ENCODE measurements at places on chromosomes 3 and 15.

DNA sequence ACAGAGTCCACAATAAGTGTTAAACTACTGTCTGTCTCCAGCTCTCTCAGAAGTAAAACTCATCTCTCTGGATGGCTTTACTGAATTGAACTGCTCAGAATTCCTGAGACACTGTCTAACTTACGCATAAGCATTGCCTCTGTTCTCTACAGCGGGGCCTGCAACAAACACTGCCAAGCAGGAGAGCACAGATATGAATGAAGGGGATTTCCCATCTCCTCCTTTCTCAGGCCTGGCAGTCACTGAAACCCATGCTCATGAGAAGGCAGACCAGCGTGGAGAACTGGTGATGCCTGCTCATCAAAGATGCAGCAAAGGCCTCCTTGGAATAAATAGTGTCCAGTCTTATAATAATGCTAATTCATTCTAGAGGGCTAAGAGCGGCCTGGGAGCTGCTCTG lies 10.3 kb downstream of the RASGRP1 start:
- DNase-seq = no peak

DNA sequence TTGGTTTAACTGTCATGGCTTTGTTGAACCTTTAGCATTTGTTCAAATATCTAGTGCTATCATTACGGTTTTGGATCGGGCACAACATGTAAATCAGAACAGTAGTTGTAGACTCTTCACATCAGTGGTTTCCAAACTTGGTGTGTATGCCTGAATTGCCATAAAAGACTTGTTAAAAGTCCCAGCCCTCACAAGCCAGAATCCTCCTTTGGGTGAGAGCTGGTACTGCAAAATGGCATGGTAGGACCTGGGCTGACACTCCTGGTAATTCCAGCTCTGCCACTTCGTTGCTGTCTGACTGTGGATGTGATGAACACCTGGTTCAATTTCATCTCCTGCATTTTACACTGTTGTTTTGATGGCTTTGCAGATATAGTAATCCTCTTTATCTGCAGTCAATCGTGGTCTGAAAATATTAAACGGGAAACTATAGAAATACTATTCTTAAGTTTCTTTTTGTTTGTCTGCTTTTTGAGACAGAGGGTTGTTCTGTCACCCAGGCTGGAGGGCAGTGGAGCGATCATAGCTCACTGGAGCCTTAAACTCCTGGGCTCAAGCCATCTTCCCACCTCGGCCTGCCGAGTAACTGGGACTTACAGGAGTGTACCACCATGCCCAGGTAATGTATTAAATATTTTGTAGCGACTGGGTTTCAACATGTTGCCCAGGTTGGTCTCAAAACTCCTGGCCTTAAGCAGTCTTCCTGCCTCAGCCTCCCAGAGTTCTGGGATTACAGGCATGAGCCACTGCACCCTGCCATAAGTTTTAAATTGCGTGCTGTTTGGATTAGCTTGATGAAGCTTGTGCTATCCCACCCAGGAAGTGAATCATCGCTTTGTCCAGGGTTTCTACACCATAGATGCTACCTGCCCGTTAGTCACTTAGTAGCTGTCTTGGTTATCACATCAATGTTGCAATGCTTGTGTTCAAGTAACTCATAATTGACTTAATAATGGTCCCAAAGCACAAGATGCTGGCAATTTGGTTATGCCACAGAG lies 61.6 kb downstream of the RAB7A start:
- no peak for DNase-seq

- DNase-seq = no peak
Observed at GRCh38 chr3:62151591-62151990, 221.8 kb downstream of the FEZF2 start.

DNA sequence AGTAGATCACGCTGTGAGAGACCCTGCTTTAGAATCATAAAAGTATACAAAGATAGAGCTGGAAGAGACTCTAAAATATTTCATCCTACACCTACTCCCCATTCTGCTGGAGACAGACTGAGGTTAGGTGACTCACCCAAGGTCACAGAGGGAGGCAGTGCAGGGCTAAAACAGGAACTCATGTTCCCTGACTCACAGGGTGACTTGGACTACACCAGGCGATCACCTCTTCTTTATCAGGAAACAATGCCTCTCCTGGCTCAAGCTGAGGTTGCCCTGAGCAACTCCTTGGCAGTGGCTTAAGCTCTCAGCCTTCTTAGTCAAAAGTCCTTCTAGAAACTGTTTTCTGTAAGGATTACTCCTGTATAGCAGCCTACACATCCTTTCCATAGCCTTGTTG lies 26.4 kb upstream of the TNFAIP8L3 start:
- DNase-seq = no peak

GRCh38 chr15:87758794-87759418 lies 497.6 kb downstream of the NTRK3 start:
- no peak for DNase-seq

DNA sequence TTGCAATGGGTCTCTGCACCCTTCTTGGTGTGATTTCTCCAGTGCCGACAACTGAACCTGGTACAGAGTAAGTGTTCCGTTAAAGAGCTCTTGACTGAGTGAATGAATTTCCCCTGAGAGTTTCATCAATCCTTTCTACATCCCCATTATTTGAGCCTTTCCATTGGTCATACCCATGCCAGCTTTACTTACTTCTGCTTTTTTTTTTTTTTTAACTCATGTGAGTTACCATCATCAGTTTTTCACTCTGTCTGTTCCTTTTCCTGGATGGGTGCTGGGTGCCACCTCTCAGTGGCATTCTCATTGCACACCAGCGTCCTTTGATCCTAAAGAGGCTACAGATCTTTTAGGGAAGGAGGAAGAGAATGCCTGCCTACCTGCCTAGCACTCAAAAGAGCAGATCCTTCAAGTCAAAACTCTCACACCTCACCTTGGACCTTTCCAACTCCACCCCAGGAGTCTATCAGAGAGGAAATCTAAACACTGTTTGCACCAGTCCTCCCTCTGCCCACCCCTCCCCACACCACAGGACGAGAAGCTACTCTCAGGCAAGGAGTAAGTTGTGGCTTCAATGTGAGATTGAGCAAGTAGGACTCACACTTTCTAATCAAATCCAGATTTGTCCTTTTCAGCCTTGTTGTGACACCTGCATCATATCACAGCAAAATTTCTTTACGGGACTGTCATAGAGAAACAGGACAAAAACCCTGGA lies 13.1 kb upstream of the USP3 start:
- DNase-seq = no peak

- no peak for DNase-seq
Observed at GRCh38 chr3:104368760-104369159, 997.9 kb upstream of the ALCAM start.

- no peak for DNase-seq
Observed at GRCh38 chr3:87488765-87489164, 212.4 kb upstream of the POU1F1 start.

GRCh38 chr3:113255100-113255853 lies 43.9 kb downstream of the BOC start:
- no peak for DNase-seq

GRCh38 chr3:21256932-21257331 lies 494.1 kb downstream of the ZNF385D start:
- no peak for DNase-seq

DNA sequence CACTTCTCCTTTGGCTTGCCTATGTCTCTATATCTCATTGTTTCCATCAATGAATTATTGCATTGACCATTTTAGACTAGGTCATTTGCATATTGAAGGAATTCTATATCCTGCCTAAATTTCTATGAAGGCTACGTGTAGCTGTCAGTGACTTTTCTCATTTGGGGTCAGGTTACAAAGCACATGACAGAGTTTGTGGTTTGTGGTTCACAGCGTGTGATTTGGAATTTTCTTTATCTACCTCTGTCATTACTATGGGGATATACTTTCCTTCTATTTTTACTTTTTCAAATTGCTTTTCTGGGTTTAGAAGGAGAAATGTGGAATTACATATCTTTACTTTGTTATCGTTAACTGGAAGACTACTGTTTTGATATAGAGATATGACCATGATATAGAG lies 317.3 kb upstream of the CFAP20DC start:
- no peak for DNase-seq
